ENCODE measurements at places on chromosomes 7 and 10. TPM values are rescaled to one million over a fixed set of nuclear protein-coding genes. Genes with fewer than 3 reads are reported as not detected.

Gene OIT3
- total RNA-seq, result 0.16 TPM

Gene ARHGAP22
- total RNA-seq, result 3.1 TPM

Gene SPDYE9
- total RNA-seq, result not detected

Gene CALML5
- not detected for total RNA-seq

Gene C7orf33
- not detected for total RNA-seq

Gene DNAJC1
- total RNA-seq, result 31.1 TPM

Gene GJC3
- total RNA-seq, result not detected

Gene TSPAN33
- total RNA-seq, result 6.9 TPM

Gene CYP3A7
- not detected for total RNA-seq

Gene PARP12
- total RNA-seq, result 21.7 TPM

Gene RET
- total RNA-seq, result 0.59 TPM

Gene STEAP4
- total RNA-seq, result not detected

Gene SH2D4B
- total RNA-seq, result not detected

Gene ZNF239
- 2.3 TPM for total RNA-seq

Gene PRF1
- total RNA-seq, result not detected

Gene EGR2
- 0.26 TPM for total RNA-seq

Gene HOXA13
- total RNA-seq, result 2.6 TPM

Gene LOXL4
- total RNA-seq, result 1.5 TPM

Gene CALHM2
- total RNA-seq, result 4.8 TPM

Gene SLC39A12
- total RNA-seq, result not detected

All from A549 treated with ZK216348 at 1 μM for 4 hours (cell line).